Glutamatergic neuron (in vitro differentiated cells): ENCODE measurements at places on chromosomes 4 and X. TPM values are rescaled to one million over a fixed set of nuclear protein-coding genes. Genes with fewer than 3 reads are reported as not detected.
A peak's percentile ranks its signal among the peaks of the same experiment; 100 is the strongest.

CLNK gene
- total RNA-seq: not detected

STATH gene
- not detected for total RNA-seq

DNA sequence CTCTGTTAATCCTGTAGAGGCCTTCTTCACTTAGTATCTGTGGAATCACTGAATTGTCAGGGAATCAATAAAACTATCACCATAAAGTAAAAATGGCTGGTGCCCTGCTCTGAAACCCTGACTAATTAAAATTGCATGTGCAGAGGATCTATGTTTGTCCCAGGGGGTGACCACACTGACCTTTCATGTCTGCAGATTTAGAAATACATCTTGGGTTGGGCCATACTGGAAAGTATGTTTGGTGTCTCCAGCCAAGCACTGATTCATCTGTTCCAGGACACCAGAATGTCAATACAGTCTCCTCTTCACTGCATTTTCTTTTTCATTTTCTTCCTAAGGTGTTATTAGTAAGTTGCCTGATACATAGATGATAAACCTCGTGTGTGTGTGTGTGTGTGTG lies 490.9 kb upstream of the INTU start:
- peaks cover 11% of the 10 kb centered on the region for H3K4me1 ChIP-seq
- no peaks in the 10 kb centered on the region for H3K36me3 ChIP-seq
- no peak overlapping the region for H3K4me3 ChIP-seq
- no peaks in the 10 kb centered on the region for H3K27me3 ChIP-seq
- no peak for DNase-seq
- H3K27ac ChIP-seq: no peak overlapping the region

GRCh38 chrX:43741843-43742573 lies 85.9 kb downstream of the MAOA start:
- no peaks in the 10 kb centered on the region for H3K27me3 ChIP-seq
- H3K4me1 ChIP-seq: peaks cover 2% of the 10 kb centered on the region
- no peaks in the 10 kb centered on the region for H3K36me3 ChIP-seq
- no peak overlapping the region for H3K27ac ChIP-seq
- H3K4me3 ChIP-seq: no peak overlapping the region

GRCh38 chr4:145786261-145786660 lies 106.3 kb downstream of the C4orf51 start:
- DNase-seq: no peak
- H3K4me1 ChIP-seq: peaks cover 2% of the 10 kb centered on the region
- H3K27me3 ChIP-seq: peaks cover 4% of the 10 kb centered on the region
- no peak overlapping the region for H3K27ac ChIP-seq
- H3K36me3 ChIP-seq: no peaks in the 10 kb centered on the region

GRCh38 chr4:142297313-142297712 lies 548.8 kb downstream of the INPP4B start:
- H3K4me1 ChIP-seq: no peaks in the 10 kb centered on the region
- no peak overlapping the region for H3K27ac ChIP-seq
- H3K36me3 ChIP-seq: no peaks in the 10 kb centered on the region
- no peak overlapping the region for H3K4me3 ChIP-seq

RAB9B gene
- 4.5 TPM for total RNA-seq

ZNF182 gene
- 7.8 TPM for total RNA-seq

- no peak overlapping the region for H3K4me3 ChIP-seq
- no peak for DNase-seq
- H3K4me1 ChIP-seq: no peaks in the 10 kb centered on the region
- H3K27me3 ChIP-seq: peaks cover 2% of the 10 kb centered on the region
Observed at GRCh38 chr4:94181815-94182214, 25.9 kb upstream of the SMARCAD1 start.

- H3K4me1 ChIP-seq: no peaks in the 10 kb centered on the region
- H3K4me3 ChIP-seq: no peak overlapping the region
- DNase-seq: no peak
- H3K27me3 ChIP-seq: no peaks in the 10 kb centered on the region
- H3K27ac ChIP-seq: no peak overlapping the region
Observed at GRCh38 chr4:186807808-186808629, 84.4 kb upstream of the FAT1 start.

DNA sequence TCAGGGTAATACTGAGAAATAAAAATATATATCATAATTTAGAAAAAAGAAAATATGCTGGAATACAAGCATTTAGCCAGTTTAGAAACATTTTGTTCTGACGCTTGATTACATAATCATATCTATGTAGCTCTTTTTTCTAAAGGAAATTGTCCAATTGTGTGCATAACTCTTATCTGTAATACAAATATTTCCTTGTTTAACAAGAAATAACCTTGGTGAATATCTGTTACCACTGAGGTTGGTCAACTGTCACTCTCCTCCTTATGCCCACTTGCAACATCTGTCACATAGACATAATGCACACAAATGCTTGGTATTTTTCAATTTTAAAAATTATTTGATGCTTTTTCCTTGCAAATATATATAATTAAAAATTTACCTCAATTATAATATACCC lies 609.7 kb downstream of the TLL1 start:
- H3K36me3 ChIP-seq: no peaks in the 10 kb centered on the region
- no peak for DNase-seq
- peaks cover 1% of the 10 kb centered on the region for H3K4me1 ChIP-seq

DNA sequence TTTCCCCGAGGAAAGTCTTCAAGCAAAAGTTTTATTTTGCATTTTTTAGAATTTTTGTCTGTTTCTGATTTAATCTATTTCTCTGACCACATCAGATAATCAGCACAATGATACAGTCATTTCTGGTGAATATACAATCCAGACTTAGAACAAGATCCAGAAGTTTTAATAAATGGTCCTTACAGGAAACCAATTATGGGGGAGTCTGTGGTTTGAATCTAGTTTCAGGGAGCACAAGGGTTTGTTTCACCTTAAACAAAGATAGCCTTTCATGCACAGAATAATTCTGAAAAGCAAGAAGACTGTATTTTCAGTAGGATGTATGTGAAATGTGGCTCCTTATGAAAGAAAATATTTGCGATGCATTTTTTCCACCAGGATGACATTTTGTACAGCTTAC lies 158.5 kb upstream of the ARSJ start:
- H3K27me3 ChIP-seq: peaks cover 2% of the 10 kb centered on the region
- H3K27ac ChIP-seq: no peak overlapping the region
- H3K36me3 ChIP-seq: no peaks in the 10 kb centered on the region
- DNase-seq: no peak

IL15 gene
- total RNA-seq: not detected

MAPK10 gene
- total RNA-seq: 92.6 TPM

PRDM8 gene
- total RNA-seq: 16.6 TPM

FGFBP1 gene
- not detected for total RNA-seq

GRCh38 chrX:10030570-10030969 lies 63.4 kb downstream of the CLDN34 start:
- no peak for DNase-seq
- H3K36me3 ChIP-seq: no peaks in the 10 kb centered on the region
- no peak overlapping the region for H3K27ac ChIP-seq
- no peaks in the 10 kb centered on the region for H3K4me1 ChIP-seq
- H3K27me3 ChIP-seq: peaks cover 3% of the 10 kb centered on the region

CYP4V2 gene
- 10.0 TPM for total RNA-seq

DNA sequence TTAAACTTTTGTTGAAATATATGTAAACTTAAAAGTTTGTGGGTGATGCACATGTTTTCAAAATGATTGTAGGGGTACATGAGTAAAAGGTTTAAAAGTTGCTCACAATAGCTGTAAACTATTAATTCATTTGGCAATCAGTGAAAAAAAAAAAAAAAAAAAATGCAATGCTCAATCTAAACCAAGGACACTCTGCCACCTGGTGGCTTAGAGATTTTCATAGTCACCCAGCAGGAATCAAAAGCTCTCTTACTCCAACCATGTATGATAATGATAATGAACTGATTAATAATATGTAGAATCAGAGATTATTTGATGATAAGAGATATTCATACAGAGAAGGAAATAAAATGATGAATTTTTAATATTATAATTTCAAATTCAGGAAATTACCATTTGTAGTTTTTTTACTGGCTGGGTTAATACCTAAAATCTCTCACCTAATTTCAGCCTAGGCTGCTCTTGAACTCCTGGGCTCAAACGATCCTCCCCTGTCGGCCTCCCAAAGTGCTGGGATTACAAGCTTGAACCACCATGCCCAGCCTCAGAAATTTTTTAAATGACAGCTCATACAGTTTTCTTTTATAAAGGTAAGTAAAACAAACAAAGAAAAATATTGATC lies 46.9 kb upstream of the SLC25A4 start:
- no peak overlapping the region for H3K4me3 ChIP-seq
- DNase-seq: no peak
- no peak overlapping the region for H3K27ac ChIP-seq
- peaks cover 4% of the 10 kb centered on the region for H3K4me1 ChIP-seq
- no peaks in the 10 kb centered on the region for H3K36me3 ChIP-seq

- H3K27me3 ChIP-seq: peaks cover 11% of the 10 kb centered on the region
Observed at GRCh38 chr4:3368841-3369760, 72.7 kb upstream of the HGFAC start.

DNA sequence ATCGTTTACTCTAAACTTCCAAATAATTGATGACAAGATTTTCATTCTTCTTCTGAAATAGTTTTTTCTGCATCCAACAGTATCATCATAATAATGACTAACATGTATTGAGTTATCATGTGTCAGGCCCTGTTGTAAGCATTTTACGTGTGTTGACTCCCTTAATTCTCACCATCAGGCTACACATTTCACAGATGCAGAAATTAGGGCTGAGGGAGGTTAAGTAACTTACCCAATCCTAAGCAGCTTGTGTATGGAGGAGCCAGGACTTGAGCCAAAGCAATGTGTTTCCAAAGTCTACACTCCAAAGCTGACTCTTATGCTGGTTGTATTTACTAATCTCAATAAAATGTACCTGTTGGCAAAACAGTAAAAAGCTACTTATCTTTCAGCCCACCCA lies 11.2 kb upstream of the KDR start:
- H3K27ac ChIP-seq: no peak overlapping the region
- DNase-seq: no peak
- no peaks in the 10 kb centered on the region for H3K4me1 ChIP-seq
- no peak overlapping the region for H3K4me3 ChIP-seq
- no peaks in the 10 kb centered on the region for H3K36me3 ChIP-seq

- DNase-seq: no peak
- no peak overlapping the region for H3K4me3 ChIP-seq
- no peaks in the 10 kb centered on the region for H3K27me3 ChIP-seq
- H3K36me3 ChIP-seq: no peaks in the 10 kb centered on the region
- H3K27ac ChIP-seq: no peak overlapping the region
Observed at GRCh38 chrX:114985967-114986592, 31.3 kb downstream of the IL13RA2 start.

DNA sequence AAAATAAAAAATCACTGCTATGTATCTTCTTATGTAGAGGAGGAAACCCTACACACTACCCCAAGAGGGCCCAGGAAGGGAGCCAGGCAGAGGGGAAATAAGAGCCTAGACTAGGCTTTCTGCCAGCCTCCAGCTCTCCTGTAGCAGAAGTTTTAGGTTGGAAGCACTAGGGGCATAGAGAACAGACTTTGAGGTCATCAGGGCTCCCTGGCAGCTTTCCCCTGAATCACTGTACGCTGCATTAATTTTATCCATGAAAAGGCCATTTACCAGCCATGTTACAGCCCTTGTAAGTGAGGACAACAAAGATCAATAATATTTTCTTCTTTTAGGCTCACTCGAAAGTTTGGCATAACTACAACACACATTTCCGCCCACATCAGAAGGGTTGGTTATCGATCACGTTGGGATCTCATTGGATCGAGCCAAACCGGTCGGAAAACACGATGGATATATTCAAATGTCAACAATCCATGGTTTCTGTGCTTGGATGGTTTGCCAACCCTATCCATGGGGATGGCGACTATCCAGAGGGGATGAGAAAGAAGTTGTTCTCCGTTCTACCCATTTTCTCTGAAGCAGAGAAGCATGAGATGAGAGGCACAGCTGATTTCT lies 24.7 kb downstream of the RPL9 start:
- no peaks in the 10 kb centered on the region for H3K4me1 ChIP-seq
- H3K36me3 ChIP-seq: no peaks in the 10 kb centered on the region
- H3K27me3 ChIP-seq: peaks cover 5% of the 10 kb centered on the region
- DNase-seq: no peak
- no peak overlapping the region for H3K4me3 ChIP-seq

DNA sequence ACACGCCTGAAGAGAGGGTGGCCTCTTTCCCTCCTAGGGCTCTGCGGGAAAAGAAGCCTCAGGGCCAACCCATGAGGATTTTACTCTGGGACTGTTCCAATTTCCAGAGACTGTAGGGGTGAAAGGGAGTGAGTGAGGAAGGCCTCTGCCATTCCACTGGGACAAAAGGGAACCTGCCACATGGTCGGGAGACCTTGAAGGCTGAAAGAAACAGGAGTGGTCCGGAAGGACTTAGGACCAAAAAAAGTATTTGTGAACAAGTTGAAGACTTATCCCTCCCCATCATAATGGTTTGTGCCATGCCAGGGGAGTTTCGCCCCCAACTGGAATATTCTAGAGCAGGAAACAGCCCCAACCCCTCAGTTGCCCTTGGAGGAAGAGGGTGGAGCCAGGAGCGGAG lies at the start of gene TEX13B:
TEX13B (minus strand) TSS at position 15 of the 400 bp plus-strand sequence. CDS start 243 bp downstream, outside the sequence.
- H3K27me3 ChIP-seq: no peaks in the 10 kb centered on the region
- no peaks in the 10 kb centered on the region for H3K36me3 ChIP-seq
- H3K4me3 ChIP-seq: no peak within 1 kb of the TSS
- DNase-seq: no peak
- H3K27ac ChIP-seq: no peak within 1 kb of the TSS
- H3K4me1 ChIP-seq: no peaks in the 10 kb centered on the region

GRCh38 chr4:16627999-16628398 lies 270.4 kb downstream of the LDB2 start:
- DNase-seq: no peak
- no peaks in the 10 kb centered on the region for H3K27me3 ChIP-seq
- no peak overlapping the region for H3K4me3 ChIP-seq
- H3K27ac ChIP-seq: no peak overlapping the region

PNMA6F gene
- not detected for total RNA-seq

DNA sequence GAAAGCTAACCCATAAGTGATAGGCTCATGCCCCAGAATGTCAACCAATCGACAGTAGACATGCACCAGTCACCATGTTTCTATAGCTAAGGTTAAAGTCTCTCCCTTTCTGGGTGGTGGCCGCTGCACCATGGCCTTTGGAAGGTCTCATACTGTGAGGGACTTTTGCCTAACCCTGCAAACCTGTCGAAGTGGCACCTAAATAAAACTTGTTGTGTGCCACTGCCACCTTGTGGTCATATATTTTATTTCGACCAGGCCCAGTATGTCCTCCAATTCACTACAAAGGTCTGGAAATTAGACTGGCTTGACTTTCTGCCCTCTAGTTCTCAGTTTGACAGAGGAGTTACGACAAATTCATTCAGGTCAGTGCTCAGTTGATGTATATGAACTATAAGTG lies 163.1 kb downstream of the SMARCA1 start:
- no peaks in the 10 kb centered on the region for H3K27me3 ChIP-seq
- DNase-seq: peak; percentile 43
- H3K27ac ChIP-seq: no peak overlapping the region
- peaks cover 5% of the 10 kb centered on the region for H3K36me3 ChIP-seq
- no peak overlapping the region for H3K4me3 ChIP-seq
- H3K4me1 ChIP-seq: no peaks in the 10 kb centered on the region

DNA sequence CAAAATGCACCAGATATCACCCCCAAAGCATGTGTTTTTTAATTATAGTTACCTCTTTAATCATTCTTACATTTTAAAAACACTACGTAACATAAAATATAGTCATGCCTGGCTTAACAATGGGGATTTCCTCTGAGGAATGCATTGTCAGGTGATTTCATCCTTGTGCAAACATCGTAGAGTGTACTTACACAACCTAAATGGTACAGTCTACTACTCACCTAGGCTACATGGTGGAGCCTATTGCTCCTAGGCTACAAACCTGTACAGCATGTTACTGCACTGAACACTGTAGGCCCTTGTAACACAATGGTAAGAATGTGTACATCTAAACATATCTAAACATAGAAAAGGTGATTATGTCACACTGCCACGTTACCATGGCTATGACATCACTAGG lies 208.6 kb downstream of the SPOCK3 start:
- H3K4me3 ChIP-seq: no peak overlapping the region
- H3K4me1 ChIP-seq: peaks cover 3% of the 10 kb centered on the region
- H3K27ac ChIP-seq: no peak overlapping the region
- no peak for DNase-seq
- H3K36me3 ChIP-seq: no peaks in the 10 kb centered on the region
